ENCODE measurements at places on chromosomes 13 and 19. TPM values are rescaled to one million over a fixed set of nuclear protein-coding genes. Genes with fewer than 3 reads are reported as not detected.

The OXGR1 gene
- total RNA-seq = 0.31 TPM

The SBSN gene
- not detected for total RNA-seq

The RRAS gene
- 7.3 TPM for total RNA-seq

- no peak overlapping the region for H3K27ac ChIP-seq
- no peak overlapping the region for H3K4me3 ChIP-seq
- H3K27me3 ChIP-seq = no peaks in the 10 kb centered on the region
- no peaks in the 10 kb centered on the region for H3K36me3 ChIP-seq
These were observed 1416.8 kb downstream of the OLFM4 start for GRCh38 chr13:54445453-54445852.

- H3K4me3 ChIP-seq = no peak overlapping the region
- DNase-seq = no peak
- H3K4me1 ChIP-seq = peaks cover 6% of the 10 kb centered on the region
- peaks cover 29% of the 10 kb centered on the region for H3K36me3 ChIP-seq
These were observed 3.7 kb downstream of the CDC34 start for GRCh38 chr19:535017-535835.

The RDH8 gene
- total RNA-seq = not detected

GRCh38 chr19:18349524-18350128 lies 9.2 kb downstream of the PGPEP1 start:
- H3K27me3 ChIP-seq = no peaks in the 10 kb centered on the region
- DNase-seq = peak; percentile 86
- no peak overlapping the region for H3K4me3 ChIP-seq
- H3K27ac ChIP-seq = no peak overlapping the region
- H3K36me3 ChIP-seq = no peaks in the 10 kb centered on the region
- H3K4me1 ChIP-seq = no peaks in the 10 kb centered on the region

GRCh38 chr19:13104360-13104847 lies 1.7 kb upstream of the LYL1 start:
- peaks cover 3% of the 10 kb centered on the region for H3K36me3 ChIP-seq
- peak; percentile 87 for DNase-seq
- no peaks in the 10 kb centered on the region for H3K4me1 ChIP-seq
- no peak overlapping the region for H3K4me3 ChIP-seq
- H3K27ac ChIP-seq = no peak overlapping the region

- no peak overlapping the region for H3K27ac ChIP-seq
- H3K36me3 ChIP-seq = no peaks in the 10 kb centered on the region
- H3K27me3 ChIP-seq = no peaks in the 10 kb centered on the region
- no peak for DNase-seq
These were observed 870.8 kb upstream of the SPRY2 start for GRCh38 chr13:81211713-81212112.
